Heart left ventricle (tissue), 16 donors: ENCODE measurements at places on chromosomes 4 and X. TPM values are rescaled to one million over a fixed set of nuclear protein-coding genes. Genes with fewer than 3 reads are reported as not detected.

Gene PSAPL1
- not detected for total RNA-seq

Gene TBC1D9
- 19.1 TPM for total RNA-seq

- DNase-seq, result peak; percentile 79
Measured at GRCh38 chr4:8276358-8277240, 7.0 kb downstream of the HTRA3 start.

Gene MAGEE1
- 3.0 TPM for total RNA-seq

Gene TMEM156
- not detected for total RNA-seq

- no peak for DNase-seq
Measured at GRCh38 chr4:45353161-45353560, 626.8 kb upstream of the GNPDA2 start.

DNA sequence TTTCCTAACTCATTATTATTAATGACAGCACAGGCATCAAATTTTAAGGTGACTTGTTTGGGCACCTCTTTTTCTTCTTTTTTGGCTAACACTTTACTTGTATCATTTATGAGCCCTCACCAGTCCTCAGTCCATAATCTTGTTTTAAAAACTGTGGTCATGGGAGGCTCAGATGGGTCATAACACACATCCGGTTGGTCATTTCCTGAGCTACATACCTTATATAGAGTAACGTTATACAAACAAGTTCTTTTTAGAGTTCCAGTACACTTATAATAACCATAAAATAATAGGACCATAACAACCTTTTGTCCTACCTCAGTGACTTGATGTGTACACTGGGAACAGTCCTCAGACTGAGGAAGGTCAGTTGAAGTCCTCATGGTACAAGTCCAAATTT is 21.1 kb upstream of the PLS3 start:
- DNase-seq, result no peak

DNA sequence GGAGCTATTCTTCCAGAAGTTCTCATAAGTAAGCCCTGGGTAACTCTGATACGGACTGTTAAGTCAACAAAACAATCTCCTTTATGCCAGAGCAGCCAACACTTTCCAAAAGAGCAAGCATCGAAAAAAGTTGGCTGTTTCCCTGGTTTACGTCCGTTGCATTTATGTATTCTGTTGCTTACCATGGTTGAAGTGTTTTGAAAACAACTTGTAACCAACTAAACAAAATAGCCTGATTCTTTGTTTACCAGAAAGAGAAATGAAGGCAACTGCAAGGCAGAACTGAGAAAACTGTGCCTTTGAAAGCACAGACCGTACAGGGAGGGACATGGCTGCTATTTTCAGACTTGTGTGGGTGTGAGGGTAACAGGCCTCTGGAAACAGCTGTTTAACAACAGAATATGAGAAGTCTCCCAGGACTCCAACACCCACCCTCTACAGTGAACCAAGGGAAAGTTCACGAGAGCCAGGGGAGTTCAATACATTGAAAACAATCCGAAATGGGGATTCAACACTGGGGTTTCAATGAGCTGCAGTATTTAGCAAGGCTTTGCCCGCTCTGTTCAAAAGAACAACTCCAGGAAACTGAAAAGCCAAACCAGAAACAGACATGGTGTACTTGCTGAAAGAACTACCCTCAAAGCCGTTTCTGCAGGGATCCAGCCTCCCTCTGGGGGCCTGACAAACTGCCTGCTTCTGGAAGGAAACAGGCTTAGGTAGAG is 95.8 kb upstream of the EGFL6 start:
- no peak for DNase-seq

DNA sequence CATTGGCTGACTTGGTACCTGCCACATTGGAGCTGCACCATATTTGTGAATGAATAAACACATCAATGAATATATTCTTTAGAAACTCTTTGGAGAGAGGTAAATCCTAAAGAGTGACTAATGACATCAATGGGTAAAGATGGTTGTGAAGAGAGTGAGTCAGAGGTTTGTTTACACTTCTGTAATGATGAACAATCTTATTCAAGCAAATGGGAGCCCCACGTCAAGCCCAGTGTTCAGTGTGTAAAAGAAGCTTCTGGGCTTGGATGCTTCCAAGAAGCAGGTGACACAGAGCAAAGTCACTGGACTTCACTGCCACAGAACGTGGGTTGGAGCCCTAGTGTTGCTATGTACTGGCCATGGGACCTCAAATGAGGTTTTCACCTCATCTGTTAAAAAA is 319.0 kb downstream of the STK32B start:
- no peak for DNase-seq

DNA sequence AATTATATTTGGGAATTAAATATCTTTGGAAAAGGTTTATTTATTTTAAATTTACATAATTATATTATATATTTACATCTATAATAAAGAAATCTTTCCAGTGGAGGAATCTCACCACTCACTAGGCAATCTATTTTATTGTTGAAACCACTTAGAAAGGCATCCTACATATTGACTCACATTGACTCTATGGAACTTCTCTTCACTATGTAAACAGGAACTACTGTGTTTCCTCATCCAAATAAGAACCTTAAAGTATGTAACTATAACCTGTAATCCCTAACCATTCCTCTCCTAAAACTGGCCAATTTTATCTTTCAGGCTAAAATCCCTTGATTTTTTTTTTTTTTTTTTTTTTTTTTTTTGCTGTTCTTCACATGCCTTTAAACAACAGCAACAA is 268.7 kb downstream of the MAPK10 start:
- no peak for DNase-seq

DNA sequence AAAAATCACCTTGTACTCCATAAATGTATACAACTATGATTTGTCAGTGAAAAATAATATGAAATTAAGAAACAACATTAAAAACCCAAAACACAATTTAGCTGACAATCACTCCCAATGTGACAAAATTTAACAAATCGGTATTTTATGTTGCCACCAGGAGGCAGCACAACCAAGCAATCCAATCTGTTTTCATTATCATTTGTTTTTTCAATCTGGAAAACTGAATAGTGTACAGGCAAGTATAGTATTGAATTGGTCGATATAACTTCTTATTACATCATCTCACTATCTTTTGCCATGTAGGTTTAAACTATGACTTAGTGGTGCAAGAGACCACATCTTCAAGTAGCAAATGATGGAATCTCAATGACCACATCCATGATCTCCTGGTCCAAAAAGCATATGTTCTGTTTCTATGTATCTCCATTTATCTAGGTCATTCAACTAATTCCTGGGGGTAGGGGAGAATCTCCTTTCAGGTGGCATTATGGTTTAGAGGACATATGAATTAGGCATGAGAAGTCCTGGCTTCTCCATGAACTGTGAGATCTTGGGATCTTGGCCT is 112.9 kb upstream of the AGA start:
- DNase-seq, result no peak

DNA sequence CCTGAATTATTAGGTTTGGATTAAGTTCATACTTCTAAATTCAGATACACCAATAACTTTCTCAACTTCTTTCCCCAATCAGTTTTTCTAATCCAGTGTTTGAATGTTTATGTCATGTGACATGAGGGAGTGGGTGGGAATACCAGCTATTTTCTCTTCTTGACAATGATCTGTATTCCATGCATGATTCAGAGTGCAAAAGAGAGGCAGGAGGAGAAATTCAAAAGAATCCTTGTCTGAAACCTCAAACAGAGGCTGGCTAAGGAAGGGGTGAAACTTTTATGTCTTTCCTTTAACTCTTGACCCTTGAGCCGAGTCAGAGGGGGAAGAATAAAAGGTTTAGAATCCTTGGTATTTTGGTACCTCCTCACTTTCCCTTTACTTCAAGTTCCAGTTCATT is 544.7 kb downstream of the SPRY1 start:
- no peak for DNase-seq

Gene MSX1
- 4.6 TPM for total RNA-seq

Gene FGA
- not detected for total RNA-seq

Gene TCEAL6
- not detected for total RNA-seq

Gene ARMCX1
- total RNA-seq, result 25.6 TPM

DNA sequence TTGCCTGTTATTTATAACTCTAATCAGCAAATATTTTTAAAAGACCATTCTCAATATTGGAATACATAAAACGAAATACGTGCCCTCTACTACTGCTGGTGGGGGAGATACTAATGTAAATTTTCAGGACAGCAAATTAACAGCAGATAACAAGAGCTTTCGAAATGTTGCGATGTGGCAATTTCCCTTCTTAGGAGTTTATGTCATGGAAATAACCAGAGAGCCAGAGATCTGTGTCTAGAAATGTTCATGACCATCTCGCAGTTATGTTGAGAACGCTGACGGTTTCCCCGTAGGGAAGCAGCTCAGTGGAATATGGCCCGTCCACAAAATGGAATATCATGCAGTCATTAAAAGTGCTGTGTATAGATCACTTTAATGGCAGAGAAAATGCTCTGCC is 238.4 kb upstream of the PSAPL1 start:
- no peak for DNase-seq

Gene GAB1
- total RNA-seq, result 104 TPM

Gene PCDH10
- total RNA-seq, result 0.07 TPM

Gene GPAT3
- total RNA-seq, result 26.8 TPM

Gene NLGN3
- total RNA-seq, result 0.64 TPM

Gene ALPK1
- total RNA-seq, result 21.7 TPM

Gene MAGEA2B
- not detected for total RNA-seq

DNA sequence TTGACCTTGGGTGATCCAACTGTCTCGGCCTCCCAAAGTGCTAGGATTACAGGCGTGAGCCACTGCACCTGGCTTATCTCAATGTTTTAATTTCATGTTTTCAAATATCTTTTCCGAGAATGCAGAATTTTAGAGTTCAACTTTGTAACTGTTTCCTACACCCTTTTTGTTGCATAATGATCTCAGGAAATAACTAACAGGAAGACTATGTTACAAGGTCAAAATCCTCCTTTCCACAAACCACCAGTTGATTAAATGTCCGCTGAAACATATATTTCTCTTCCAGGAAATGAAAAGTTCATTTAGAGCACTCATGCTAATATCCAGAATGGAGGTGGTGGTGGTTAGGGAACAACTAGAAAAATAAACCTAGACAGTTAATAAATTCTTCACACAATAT is 377.8 kb downstream of the PPP4R3C start:
- DNase-seq, result no peak
